ENCODE measurements at places on chromosomes 16 and 17.

- no peak for DNase-seq
Observed at GRCh38 chr17:43907998-43908721, 824 bp upstream of the MPP2 start.

GRCh38 chr16:77556201-77556873 is 121.5 kb upstream of the ADAMTS18 start:
- DNase-seq, result no peak

- DNase-seq, result no peak
Observed at GRCh38 chr17:64599187-64599676, 62.9 kb downstream of the SMURF2 start.

DNA sequence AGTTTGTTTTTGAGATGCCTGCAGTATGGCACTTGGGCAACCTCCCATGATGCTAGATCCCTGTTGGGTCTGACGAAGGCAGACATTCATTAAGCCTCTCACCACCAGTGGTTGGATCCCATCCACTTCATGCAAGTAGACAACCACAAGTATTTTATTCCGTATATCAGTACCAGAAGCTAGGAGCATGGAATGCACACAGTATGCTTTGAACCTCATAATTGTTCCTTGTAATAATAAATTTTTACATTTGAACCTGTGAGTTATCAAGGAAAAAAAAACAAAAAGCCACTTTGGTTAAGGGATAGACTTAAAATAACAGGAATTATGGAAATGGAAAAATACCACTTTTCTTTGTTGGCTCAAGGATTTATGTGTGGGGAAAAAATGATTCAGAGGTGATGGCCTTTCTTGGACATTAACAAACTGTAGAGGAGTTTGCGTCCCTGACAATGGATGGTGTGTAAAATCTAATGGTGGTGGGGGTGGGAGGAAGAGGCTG is 107.1 kb upstream of the KCNJ16 start:
- no peak for DNase-seq

- DNase-seq, result no peak
Observed at GRCh38 chr17:41939693-41940090, 9.3 kb downstream of the ODAD4 start.
